Mammary microvascular endothelial cell (primary cell): ENCODE measurements at places on chromosomes 16 and 17. TPM values are rescaled to one million over a fixed set of nuclear protein-coding genes. Genes with fewer than 3 reads are reported as not detected.

TBC1D3H gene
- not detected in 2 replicates for total RNA-seq

SHPK gene
- 20.5 and 24.3 TPM in 2 replicates for total RNA-seq

TM4SF5 gene
- total RNA-seq = not detected in 2 replicates

CRYBA1 gene
- not detected in 2 replicates for total RNA-seq

CMTM1 gene
- total RNA-seq = 1.9 and 4.0 TPM in 2 replicates

PSMD3 gene
- 144 and 176 TPM in 2 replicates for total RNA-seq

SEZ6L2 gene
- 0.27 and 0.74 TPM in 2 replicates for total RNA-seq

CES5A gene
- total RNA-seq = not detected in 2 replicates

COX6A2 gene
- not detected in 2 replicates for total RNA-seq

ENPP7 gene
- total RNA-seq = not detected in 2 replicates

FBXW10 gene
- 0.07 TPM in 1 of 2 replicates, not detected in the other for total RNA-seq

ABCC11 gene
- total RNA-seq = 0.05 and 0.20 TPM in 2 replicates

SPNS1 gene
- total RNA-seq = 54.0 and 55.2 TPM in 2 replicates

MYL11 gene
- not detected in 2 replicates for total RNA-seq

ACSM2A gene
- not detected in 2 replicates for total RNA-seq

KRTAP4-1 gene
- total RNA-seq = not detected in 2 replicates

DHRS7B gene
- total RNA-seq = 13.1 and 28.5 TPM in 2 replicates

ASPA gene
- total RNA-seq = 0.13 TPM in 1 of 2 replicates, not detected in the other

HBQ1 gene
- not detected in 2 replicates for total RNA-seq

PIRT gene
- total RNA-seq = not detected in 2 replicates

TENT4B gene
- total RNA-seq = 8.7 and 10.0 TPM in 2 replicates

PPY gene
- not detected in 2 replicates for total RNA-seq

SYT17 gene
- total RNA-seq = 0.15 and 0.80 TPM in 2 replicates

TEKT1 gene
- not detected in 2 replicates for total RNA-seq

NXN gene
- total RNA-seq = 10.7 and 12.6 TPM in 2 replicates

CDH15 gene
- not detected in 2 replicates for total RNA-seq

TBC1D26 gene
- not detected in 2 replicates for total RNA-seq

NPIPA3 gene
- 0.33 TPM in 1 of 2 replicates, not detected in the other for total RNA-seq

CA7 gene
- total RNA-seq = not detected in 2 replicates

CD300H gene
- total RNA-seq = not detected in 2 replicates

FAM20A gene
- total RNA-seq = not detected in 2 replicates

MCRIP2 gene
- total RNA-seq = 27.6 and 35.6 TPM in 2 replicates

SGCA gene
- not detected in 2 replicates for total RNA-seq

RHBDL3 gene
- total RNA-seq = under 0.01 and 0.07 TPM in 2 replicates

MCRIP1 gene
- 88.9 and 104 TPM in 2 replicates for total RNA-seq

OMG gene
- 1.3 and 2.0 TPM in 2 replicates for total RNA-seq

IRX6 gene
- total RNA-seq = not detected in 2 replicates

TPSB2 gene
- not detected in 2 replicates for total RNA-seq

TMEM235 gene
- not detected in 2 replicates for total RNA-seq

ZNF469 gene
- 0.87 and 1.1 TPM in 2 replicates for total RNA-seq

TMEM220 gene
- total RNA-seq = 3.3 and 5.5 TPM in 2 replicates

PPP4C gene
- total RNA-seq = 120 and 147 TPM in 2 replicates

KAT8 gene
- total RNA-seq = 30.0 and 31.8 TPM in 2 replicates

DNAAF8 gene
- total RNA-seq = 0.27 TPM in 1 of 2 replicates, not detected in the other

TEX2 gene
- total RNA-seq = 23.1 and 26.8 TPM in 2 replicates

MYH1 gene
- total RNA-seq = not detected in 2 replicates

HOXB4 gene
- 6.7 and 6.9 TPM in 2 replicates for total RNA-seq

CTF1 gene
- total RNA-seq = 0.33 TPM in 1 of 2 replicates, not detected in the other

KRT13 gene
- total RNA-seq = not detected in 2 replicates

KRTAP1-5 gene
- not detected in 2 replicates for total RNA-seq

TBC1D3G gene
- 0.89 and 1.5 TPM in 2 replicates for total RNA-seq
